Activated CD4-positive, alpha-beta T cell treated with anti-CD3 and anti-CD28 coated beads for 48 hours (primary cell): ENCODE measurements at places on chromosomes 16 and 17.

DNA sequence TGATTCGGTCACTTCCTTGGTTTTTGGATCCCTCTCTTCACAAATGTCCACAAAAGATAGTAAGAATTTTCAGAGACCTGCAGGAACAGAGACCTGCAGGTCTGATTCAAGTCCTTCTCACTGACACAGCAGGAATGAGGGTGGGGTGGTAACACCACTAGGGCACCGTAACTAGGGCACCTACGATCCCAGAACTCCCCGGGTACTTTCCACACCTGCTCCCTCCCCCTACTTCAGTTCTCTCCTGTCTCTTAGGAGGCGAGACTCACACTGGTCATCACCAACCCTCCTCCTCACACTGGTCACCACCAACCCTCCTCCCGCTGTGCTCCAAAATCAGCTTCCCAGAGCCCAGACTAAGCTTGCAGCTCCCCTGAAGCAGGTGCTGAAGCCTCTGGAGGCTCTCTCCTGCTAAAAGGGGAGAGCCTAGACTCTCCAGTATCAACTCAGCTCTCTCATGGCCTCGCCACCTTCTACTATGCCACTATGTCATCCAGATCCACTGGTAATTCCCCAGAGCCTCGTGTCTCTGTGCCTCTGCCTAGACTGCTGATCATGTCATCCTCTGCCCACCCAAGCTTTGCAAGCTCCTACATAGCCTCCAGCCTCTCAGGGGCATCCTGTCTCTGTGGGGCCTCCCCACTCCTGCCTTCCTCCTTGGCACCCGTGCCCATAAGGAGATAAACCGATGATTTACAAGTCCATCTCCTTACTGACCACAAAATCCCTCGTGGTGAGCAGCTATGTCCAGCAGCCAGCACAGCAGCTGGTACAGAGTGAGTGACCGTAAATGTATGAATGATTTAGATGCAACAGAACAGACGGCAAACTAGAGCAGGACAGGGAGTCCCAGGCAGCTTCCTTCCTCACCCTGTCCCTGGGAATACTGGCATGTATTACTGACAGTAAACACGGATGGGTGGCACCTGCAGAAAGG is 63.4 kb upstream of the GSG1L start:
- DNase-seq: no peak

DNA sequence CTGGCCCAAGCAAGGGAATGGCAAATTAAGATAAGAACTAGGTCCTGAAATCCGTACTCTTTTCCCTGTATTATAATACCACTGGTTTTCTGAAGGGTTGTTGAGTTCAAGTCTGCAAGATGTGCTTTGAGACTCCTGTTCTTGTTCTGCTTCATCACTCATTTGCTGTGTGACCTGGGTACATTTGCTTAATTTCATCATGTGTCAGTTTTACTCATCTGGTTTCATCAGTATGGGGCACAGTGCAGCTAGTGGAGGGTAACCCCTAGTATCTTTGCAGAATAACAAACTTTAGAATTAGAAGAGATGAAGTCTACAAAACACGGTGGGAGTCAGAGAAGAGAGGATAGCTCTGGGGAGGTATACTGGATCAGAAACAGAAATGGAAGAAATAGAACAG is 21.9 kb upstream of the EFCAB13 start:
- DNase-seq: no peak

DNA sequence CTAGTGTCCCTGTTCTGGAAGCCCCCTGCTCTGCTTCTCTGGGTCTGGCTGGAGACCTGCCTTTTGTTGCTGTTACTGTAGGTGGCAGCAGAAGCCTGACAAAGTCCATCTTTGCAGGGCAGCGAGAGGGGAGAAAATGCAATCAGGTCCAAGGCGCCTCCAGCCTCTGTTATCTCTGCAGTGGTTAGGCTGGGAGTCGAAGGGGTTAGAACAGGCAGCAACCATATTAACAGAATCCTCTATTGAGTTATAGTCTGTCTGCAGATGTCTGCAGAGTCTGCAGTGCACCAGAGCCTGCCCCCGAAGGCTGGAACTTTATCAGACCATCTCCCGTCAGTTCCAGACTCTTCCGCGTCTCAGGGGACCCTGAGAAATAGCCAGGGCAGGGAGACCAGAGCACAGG is 404.9 kb upstream of the EEF2KMT start:
- no peak for DNase-seq

DNA sequence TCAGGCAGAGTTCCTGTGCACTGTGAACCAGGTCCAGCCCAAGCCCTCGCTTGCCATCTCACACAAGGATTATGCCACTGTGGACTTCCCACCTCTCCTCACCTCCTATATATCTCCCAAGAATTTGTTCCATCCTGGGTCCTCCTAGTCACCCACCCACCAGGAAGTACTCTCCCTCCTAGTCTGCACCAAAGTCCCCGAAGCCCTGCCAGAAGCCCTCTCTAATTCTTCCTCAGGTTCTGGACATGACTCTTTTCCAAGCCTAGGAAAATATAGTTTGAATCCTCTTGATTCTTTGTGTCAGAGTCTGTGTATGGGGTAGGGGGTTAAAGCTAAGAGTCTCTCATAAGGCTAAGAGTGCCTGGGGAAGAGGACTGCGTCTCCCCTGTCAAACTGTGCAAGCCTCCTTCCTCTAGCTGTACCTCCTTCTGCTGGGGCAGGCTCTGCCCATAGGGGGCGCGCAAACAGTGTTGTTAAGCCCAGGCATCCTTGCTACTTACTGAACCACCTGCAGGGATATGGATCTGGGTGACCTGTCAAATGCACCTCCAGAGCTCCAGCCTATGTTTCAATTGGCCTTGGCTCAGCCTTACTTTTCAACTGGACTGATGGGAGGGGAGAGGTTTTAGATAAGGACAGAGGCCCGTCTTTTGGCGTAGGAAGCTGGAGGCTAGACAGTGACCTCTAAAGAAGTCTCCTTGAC is 16.6 kb upstream of the DLX4 start:
- peak; percentile 91 for DNase-seq

GRCh38 chr16:12201216-12201615 is 224.7 kb downstream of the SNX29 start:
- no peak for DNase-seq

GRCh38 chr17:80633207-80633606 is 88.6 kb downstream of the RPTOR start:
- DNase-seq: no peak

- DNase-seq: no peak
Observed at GRCh38 chr16:55051571-55052347, 121.1 kb downstream of the IRX5 start.

DNA sequence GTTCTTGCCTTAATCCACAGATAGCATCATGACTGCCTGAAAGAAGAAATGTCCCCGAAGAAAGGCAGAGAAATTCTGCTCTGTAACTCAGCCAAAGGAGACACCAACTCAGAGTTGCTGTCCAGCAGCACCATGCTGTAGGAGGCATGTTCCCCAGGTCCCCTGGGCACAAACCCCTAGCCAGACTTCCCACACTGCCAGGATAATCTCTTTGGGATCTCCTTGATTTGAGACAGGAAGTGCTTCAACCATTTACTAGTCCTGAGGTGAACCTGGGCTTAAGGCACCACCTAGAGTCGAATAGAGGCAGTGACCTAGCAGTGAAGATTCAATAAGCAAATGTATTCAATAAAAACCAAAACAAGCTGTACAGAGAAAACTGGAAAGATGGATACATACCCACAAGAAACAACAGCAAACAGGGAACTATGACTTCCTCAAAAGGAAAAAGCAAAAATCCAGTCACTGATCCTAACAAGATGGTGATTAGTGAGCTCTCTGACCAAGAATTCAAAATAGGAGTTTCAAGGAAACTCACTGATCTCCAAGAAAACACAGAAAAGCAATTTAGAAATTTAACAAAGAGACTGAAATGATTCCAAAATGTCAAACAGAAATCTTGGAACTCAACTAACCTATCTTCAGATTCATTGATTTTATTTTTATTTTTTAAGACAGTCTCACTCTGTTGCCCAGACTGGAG is 5.7 kb downstream of the OR4D2 start:
- DNase-seq: peak; percentile 37

DNA sequence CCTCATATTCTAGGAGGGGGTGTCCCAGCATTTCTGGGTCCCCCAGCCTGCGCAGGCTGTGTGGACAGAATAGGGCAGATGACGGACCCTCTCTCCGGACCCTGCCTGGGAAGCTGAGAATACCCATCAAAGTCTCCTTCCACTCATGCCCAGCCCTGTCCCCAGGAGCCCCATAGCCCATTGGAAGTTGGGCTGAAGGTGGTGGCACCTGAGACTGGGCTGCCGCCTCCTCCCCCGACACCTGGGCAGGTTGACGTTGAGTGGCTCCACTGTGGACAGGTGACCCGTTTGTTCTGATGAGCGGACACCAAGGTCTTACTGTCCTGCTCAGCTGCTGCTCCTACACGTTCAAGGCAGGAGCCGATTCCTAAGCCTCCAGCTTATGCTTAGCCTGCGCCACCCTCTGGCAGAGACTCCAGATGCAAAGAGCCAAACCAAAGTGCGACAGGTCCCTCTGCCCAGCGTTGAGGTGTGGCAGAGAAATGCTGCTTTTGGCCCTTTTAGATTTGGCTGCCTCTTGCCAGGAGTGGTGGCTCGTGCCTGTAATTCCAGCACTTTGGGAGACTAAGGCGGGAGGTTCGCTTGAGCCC is 11.6 kb downstream of the STH start:
- no peak for DNase-seq

- peak; percentile 39 for DNase-seq
Observed at GRCh38 chr17:42253578-42253977, 22.6 kb downstream of the STAT5B start.

GRCh38 chr17:40884708-40885512 is at the start of gene KRT20:
TSS of gene KRT20 (minus strand) at chr17:40885242. CDS start at chr17:40885185, 57 bp downstream.
- no peak for DNase-seq

DNA sequence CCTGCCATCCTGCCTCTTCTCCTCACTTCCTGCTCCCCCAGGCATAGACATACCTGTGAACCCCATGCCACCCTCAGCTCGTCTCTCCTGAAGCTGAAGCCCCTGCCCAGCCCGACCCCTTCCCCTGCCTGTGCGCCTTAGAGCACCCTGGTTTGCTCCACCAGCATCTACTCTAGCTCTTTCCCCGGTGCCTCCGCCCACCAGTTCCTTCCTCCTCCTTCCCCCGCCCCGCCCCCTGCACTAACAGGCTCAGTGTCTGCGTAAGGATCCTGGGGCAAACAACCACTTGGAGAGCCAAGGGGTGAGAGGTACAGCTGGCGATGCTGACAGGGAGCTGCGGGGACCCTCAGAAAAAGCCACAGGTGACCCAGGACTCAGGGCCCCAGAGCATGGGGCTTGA is 1.9 kb downstream of the GPR142 start:
- peak; percentile 73 for DNase-seq

DNA sequence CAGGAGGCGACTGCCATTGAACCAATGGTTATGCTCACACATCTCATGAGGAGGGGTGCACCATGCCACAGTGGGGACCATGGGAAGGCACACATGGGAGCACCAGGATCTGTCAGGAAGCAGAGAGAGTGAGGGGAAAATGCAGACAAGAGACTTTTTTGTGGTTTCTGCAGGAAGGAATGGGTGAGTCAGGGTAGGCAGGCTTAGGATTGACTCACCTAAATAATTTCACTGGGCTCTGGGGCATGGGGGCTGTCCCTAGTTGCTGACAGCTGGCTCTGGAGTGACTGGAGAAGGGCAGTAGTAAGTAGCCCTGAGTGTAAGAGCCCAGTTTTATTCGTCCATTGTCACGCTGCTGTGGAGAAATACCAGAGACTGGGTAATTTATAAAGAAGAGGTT is 202.4 kb downstream of the AXIN2 start:
- peak; percentile 70 for DNase-seq

GRCh38 chr17:29643817-29644160 is 21.1 kb upstream of the CORO6 start:
- no peak for DNase-seq

DNA sequence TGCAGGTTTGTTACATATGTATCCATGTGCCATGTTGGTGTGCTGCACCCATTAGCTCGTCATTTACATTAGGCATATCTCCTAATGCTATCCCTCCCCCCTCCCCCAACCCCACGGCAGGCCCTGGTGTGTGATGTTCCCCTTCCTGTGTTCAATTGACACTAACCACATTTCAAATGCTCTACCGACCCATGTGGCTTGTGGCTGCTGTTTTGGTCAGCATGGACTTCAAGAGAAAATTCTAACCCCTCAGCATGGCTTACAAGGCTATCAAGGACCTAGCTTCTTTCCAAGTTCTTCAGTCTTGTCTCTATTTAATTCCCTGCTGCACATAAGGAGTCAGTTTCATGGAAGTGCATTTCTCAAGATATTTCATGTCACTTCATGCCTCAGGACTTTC is 52.9 kb downstream of the MMD start:
- DNase-seq: no peak

GRCh38 chr16:87705771-87706277 is 60.0 kb downstream of the KLHDC4 start:
- no peak for DNase-seq

DNA sequence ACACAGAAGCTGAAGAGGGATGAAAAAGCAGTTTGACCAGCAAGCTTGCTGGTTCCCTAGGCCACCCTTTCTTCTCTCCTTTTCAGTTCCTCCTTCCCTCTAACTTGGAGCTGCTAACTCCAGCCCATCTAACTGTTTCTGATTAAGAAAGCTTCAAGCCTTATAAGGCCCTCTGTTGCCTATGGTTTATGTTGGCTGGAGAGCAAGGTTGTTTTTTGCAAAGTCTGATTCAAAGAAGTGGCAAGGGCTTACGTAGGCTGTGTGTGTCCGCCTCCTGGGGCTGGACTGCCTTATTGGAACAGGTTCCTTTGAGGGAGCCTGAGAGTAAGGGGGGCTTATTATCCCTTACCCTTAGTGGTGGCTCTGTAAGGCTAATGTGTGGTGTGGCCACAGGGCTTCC is 7.1 kb downstream of the AKAP1 start:
- no peak for DNase-seq

DNA sequence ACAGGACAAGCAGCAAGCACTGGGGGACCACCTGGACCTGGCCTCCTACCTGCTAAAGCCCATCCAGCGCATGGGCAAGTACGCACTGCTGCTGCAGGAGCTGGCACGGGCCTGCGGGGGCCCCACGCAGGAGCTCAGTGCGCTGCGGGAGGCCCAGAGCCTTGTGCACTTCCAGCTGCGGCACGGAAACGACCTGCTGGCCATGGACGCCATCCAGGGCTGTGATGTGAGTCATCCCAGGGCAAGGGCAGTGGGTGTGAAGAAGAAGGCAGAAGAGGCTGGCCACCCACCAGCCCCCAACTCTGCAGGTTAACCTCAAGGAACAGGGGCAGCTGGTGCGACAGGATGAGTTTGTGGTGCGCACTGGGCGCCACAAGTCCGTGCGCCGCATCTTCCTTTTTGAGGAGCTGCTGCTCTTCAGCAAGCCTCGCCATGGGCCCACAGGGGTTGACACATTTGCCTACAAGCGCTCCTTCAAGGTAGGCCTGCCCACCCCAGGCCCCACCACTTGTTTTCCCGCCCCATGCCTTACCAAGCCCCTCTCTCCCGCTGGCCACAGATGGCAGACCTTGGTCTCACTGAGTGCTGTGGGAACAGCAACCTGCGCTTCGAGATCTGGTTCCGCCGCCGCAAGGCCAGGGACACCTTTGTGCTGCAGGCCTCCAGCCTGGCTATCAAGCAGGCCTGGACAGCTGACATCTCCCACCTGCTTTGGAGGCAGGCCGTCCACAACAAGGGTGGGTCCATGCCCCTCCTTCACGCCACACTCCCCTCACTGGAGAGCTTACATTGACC is 7.3 kb downstream of the PLEKHG4 start:
- DNase-seq: no peak
